Muscle of leg (tissue), 16 donors: ENCODE measurements at places on chromosomes 3 and 15. TPM values are rescaled to one million over a fixed set of nuclear protein-coding genes. Genes with fewer than 3 reads are reported as not detected.
A peak's percentile ranks its signal among the peaks of the same experiment; 100 is the strongest.

DNA sequence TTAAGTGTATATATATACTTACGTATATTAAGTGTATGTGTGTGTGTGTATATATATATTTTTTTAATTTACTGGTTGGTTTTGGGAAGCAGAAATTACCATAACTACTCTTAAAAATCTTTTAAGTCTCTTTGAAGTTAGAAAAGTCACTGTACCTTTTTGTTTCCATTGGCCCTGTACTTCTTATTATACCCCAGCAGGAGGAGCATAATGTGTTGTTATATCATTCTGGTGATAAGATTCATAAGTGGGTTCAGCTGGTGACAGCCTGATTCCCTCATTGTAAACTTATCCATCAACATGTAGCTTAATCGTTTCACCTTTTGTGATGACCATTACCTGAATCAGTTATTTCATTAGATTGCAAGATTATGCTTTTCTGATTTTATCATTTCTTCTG is 30.8 kb downstream of the MLH1 start:
- no peak overlapping the region for H3K4me3 ChIP-seq
- peaks cover 78% of the 10 kb centered on the region for H3K36me3 ChIP-seq
- H3K4me1 ChIP-seq: no peaks in the 10 kb centered on the region

- no peaks in the 10 kb centered on the region for H3K27me3 ChIP-seq
- no peak overlapping the region for H3K27ac ChIP-seq
- no peak for DNase-seq
- H3K36me3 ChIP-seq: no peaks in the 10 kb centered on the region
- no peak overlapping the region for H3K4me3 ChIP-seq
- peaks cover 11% of the 10 kb centered on the region for H3K4me1 ChIP-seq
These were observed 162.6 kb upstream of the PFN2 start for GRCh38 chr3:150133293-150133692.

GRCh38 chr3:69906351-69906966 is 93.1 kb upstream of the SAMMSON start:
- H3K4me1 ChIP-seq: no peaks in the 10 kb centered on the region
- no peak overlapping the region for H3K27ac ChIP-seq
- no peak for DNase-seq
- H3K4me3 ChIP-seq: no peak overlapping the region
- H3K36me3 ChIP-seq: no peaks in the 10 kb centered on the region

GRCh38 chr3:114213292-114213626 is 24.1 kb downstream of the ZNF80 start:
- no peak overlapping the region for H3K27ac ChIP-seq
- peak; percentile 27 for DNase-seq
- H3K36me3 ChIP-seq: no peaks in the 10 kb centered on the region
- H3K4me3 ChIP-seq: no peak overlapping the region

DNA sequence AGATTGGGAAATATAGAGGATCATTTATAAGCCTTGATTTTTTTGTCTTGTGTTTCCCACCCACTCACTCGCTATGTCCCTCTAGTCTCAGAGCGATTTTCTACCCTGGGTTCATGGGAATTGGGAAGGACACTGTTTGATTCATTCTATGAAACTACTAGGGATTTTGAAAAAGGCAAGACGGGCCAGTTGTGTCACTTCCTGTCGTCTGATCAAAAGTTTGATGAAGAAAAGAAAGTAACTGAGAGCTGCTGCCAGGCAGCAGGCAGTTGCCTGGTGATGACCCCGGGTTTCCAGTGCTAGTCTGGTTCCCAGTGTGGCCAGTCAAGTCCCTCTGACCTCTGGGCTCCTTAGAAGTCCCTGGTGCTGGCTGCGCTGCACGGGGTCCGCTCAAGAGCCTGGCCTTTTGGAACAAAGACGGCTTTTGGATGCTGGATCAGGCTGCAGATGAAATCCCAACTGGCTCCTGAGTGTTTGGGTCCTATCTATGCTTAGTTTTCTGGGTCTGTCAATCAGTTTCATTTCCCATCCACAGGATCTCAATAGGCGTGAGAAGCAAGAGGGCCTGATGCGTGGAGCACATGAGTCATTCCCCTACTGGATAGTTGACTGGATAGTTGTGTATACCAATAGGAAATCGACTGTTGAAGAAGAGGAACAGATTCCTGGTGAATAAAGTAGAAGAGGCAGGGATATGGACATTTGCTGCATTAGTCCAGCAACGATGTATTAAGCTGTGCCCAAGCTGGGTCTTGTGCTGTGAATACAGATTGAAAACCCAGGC is 89.7 kb downstream of the EEFSEC start:
- H3K27me3 ChIP-seq: no peaks in the 10 kb centered on the region
- peak overlapping the region; percentile 42 for H3K27ac ChIP-seq
- H3K4me3 ChIP-seq: no peak overlapping the region
- peaks cover 16% of the 10 kb centered on the region for H3K36me3 ChIP-seq
- peaks cover 12% of the 10 kb centered on the region for H3K4me1 ChIP-seq

DNA sequence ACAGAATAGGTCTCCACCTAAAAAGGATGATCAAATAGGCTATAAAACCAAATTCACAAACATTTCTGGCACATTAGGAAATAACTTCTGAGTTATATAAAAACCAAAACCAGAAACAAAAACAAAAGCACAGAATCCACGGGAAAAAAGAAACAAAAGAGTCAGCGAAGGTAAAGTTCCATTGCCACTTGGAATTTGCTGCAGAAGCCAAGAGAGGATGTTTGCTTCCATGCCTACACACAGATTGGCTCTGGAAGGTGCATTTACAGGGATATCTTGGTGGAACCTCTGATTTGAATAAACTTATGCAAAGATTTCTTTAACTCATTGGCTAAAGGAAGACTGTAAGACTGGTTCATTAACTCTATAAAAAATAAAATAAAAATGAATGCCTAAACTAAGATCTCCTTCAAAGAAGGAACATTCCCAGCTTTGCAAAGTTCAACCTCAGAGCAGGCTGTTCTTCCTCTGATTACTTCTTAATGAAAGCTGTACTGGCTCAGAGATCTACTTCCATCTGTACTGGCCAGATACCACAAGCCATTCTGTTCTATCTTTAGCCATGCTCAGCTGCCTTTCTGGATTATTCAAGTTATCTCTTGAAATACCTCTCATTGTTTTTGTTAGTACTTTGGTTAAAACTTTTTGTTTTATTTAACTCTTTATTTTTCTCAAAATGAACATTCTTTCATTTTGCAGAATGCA is 537.5 kb upstream of the CCDC54 start:
- H3K4me1 ChIP-seq: peaks cover 2% of the 10 kb centered on the region
- H3K36me3 ChIP-seq: no peaks in the 10 kb centered on the region
- peak; percentile 72 for DNase-seq
- H3K27ac ChIP-seq: peak overlapping the region; percentile 1
- H3K27me3 ChIP-seq: no peaks in the 10 kb centered on the region
- H3K4me3 ChIP-seq: no peak overlapping the region

GRCh38 chr3:59580996-59581395 is 531.2 kb upstream of the CFAP20DC start:
- no peaks in the 10 kb centered on the region for H3K27me3 ChIP-seq
- no peaks in the 10 kb centered on the region for H3K36me3 ChIP-seq
- no peak for DNase-seq
- no peak overlapping the region for H3K27ac ChIP-seq

DNA sequence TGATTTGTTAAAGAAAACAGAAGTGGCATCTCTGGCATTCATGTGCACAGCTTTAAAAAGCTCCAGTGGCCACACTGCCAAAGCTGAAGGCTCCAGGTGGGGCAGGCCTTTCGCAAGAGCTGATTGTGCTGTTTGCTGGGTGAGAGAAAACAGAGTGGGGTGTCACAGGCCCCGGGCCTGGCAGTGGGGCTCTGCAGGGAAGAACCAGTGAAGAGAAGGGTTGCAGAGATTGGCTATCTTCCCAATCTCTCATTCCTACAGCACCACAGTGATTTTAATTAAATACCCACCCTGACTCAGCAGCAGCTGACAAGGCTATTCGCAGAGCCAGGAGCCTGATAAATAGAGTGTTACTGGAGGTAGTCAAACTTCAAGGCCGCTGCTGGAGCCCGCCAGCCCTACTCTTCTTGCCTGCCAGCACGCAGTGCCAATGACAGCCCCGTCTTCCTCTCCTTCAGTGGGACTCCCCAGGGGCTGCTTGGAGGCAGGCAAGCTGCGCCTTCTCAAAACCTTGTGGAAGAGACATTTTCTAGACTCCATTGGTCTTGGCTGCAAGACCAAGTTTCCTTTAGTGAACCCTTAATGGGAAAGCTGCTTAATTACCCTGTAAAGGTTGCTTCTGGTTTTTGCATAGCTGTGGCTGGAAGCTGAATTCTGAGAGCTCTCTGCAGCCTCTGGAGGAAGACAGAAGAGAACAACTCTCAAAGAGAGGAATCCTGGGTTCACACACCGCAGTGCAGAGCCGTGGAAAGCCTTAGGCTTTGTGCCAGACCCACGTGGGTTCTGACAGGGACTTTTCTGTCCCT is 225.8 kb upstream of the SLCO3A1 start:
- H3K27ac ChIP-seq: no peak overlapping the region
- H3K36me3 ChIP-seq: no peaks in the 10 kb centered on the region
- H3K4me1 ChIP-seq: no peaks in the 10 kb centered on the region
- DNase-seq: peak; percentile 75
- H3K27me3 ChIP-seq: no peaks in the 10 kb centered on the region

DNA sequence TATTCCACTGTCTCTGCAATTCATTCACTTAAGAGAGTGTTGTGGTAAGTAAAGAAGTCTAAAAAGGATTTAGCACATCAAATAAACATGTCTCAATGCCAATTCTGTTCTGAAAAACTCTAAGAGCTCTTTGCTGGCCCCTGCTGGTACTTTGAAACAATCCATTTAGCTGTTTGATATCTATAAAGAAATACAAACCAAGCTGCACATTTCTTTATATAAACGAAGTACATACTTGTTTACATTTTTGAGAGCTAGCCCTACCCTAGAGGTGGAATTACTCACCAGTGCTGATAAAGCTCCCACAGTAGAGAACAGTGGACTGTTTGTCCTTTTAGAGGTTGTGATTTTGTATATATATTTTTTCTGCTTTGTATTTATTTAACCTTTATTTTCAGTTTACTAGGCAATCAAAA is 75.5 kb downstream of the NEDD4 start:
- no peak overlapping the region for H3K4me3 ChIP-seq
- no peaks in the 10 kb centered on the region for H3K36me3 ChIP-seq
- no peaks in the 10 kb centered on the region for H3K4me1 ChIP-seq
- no peak overlapping the region for H3K27ac ChIP-seq

GRCh38 chr15:77542491-77543001 is 90.2 kb downstream of the LINGO1 start:
- DNase-seq: no peak
- no peaks in the 10 kb centered on the region for H3K36me3 ChIP-seq
- H3K4me3 ChIP-seq: peak overlapping the region; percentile 42
- H3K4me1 ChIP-seq: peaks cover 60% of the 10 kb centered on the region
- H3K27ac ChIP-seq: peak overlapping the region; percentile 38

GRCh38 chr3:150771600-150771999 is 8.6 kb upstream of the SIAH2 start:
- peaks cover 17% of the 10 kb centered on the region for H3K4me1 ChIP-seq
- no peaks in the 10 kb centered on the region for H3K27me3 ChIP-seq
- DNase-seq: no peak
- no peak overlapping the region for H3K4me3 ChIP-seq
- no peaks in the 10 kb centered on the region for H3K36me3 ChIP-seq

DNA sequence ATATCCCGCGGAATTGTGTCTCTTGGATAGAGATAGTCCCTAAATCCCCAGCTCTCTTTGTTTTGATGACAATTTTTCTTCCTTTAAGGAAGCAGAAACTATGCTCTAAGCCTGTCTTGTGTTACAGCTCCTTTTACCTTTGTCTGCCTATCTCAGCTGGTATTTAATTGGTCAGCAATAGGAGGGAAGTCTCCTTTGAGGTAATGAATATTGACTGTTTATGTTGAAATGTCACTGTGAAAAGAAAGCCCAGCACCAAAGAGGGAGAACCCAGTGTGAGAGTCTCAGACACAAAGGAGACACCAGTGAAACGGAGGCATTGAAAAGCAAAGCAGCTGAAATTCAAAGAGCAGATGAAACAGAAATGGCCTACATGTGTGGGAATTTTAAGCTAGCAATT is 372.6 kb downstream of the NR2F2 start:
- H3K4me1 ChIP-seq: no peaks in the 10 kb centered on the region
- no peak for DNase-seq
- no peak overlapping the region for H3K27ac ChIP-seq
- peaks cover 2% of the 10 kb centered on the region for H3K27me3 ChIP-seq

GRCh38 chr3:187041362-187042307 is 97.7 kb downstream of the RPL39L start:
- H3K36me3 ChIP-seq: peaks cover 4% of the 10 kb centered on the region
- no peak overlapping the region for H3K4me3 ChIP-seq
- DNase-seq: no peak
- no peak overlapping the region for H3K27ac ChIP-seq
- no peaks in the 10 kb centered on the region for H3K27me3 ChIP-seq

DNA sequence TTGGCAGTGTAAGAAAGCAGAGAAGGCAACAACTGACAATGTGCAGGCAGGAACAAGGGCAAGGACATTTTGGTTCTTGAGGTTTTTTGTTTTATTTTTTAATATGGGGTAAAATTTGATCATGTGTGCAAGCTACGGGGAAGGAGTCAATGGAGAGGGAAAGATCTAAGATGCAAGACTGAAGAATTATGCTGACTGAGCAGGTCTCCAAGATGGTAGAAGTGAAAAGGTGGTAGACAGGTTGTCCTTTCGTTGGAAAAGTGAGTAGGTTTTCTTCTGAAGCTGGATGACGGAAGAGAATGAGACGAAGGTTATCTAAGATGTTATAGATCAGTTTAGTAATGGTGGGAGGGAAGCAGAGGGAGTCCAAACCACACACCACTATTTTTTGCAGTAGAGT is 4.2 kb downstream of the CD47 start:
- H3K4me1 ChIP-seq: peaks cover 3% of the 10 kb centered on the region
- H3K4me3 ChIP-seq: no peak overlapping the region
- H3K27me3 ChIP-seq: peaks cover 4% of the 10 kb centered on the region
- H3K27ac ChIP-seq: no peak overlapping the region
- DNase-seq: no peak

GRCh38 chr3:140686948-140687347 is 9.1 kb downstream of the TRIM42 start:
- H3K27ac ChIP-seq: no peak overlapping the region
- no peaks in the 10 kb centered on the region for H3K27me3 ChIP-seq

DNA sequence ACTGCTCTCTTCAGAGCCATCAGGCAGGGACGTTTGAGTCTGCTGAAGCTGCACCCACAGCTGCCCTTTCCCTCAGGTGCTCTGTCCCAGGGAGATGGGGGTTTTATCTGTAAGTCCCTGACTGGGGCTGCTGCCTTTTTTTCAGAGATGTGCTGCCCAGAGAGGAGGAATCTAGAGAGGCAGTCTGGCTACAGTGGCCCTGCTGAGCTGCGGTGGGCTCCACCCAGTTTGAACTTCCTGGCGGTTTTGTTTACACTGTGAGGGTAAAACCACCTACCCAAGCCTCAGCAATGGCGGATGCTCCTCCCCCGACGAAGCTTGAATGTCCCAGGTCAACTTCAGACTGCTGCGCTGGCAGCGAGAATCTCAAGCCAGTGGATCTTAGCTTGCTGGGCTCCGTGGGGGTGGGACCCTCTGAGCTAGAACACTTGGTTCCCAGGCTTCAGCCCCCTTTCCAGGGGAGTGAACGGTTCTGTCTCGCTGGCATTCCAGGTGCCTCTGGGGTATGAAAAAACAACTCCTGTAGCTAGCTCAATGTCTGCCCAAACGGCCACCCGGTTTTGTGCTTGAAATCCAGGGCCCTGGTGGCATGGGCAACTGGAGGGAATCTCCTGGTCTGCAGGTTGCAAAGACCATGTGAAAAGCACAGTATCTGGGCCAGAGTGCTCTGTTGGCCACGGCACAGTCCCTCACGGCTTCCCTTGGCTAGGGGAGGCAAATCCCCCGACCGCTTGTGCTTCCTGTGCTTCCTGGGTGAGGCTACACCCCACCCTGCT is 21.1 kb upstream of the ST6GAL1 start:
- no peak for DNase-seq
- H3K4me3 ChIP-seq: no peak overlapping the region
- no peak overlapping the region for H3K27ac ChIP-seq
- no peaks in the 10 kb centered on the region for H3K27me3 ChIP-seq
- no peaks in the 10 kb centered on the region for H3K36me3 ChIP-seq
- H3K4me1 ChIP-seq: no peaks in the 10 kb centered on the region

The CCR8 gene
- total RNA-seq: not detected

The SAMMSON gene
- 0.04 TPM for total RNA-seq

The LYZL4 gene
- not detected for total RNA-seq

The SERPINI2 gene
- 0.04 TPM for total RNA-seq
